Suppressor macrophage treated with lipopolysaccharide for 4 hours (primary cell): ENCODE measurements at places on chromosomes 4 and X.
A peak's percentile ranks its signal among the peaks of the same experiment; 100 is the strongest.

- DNase-seq: peak; percentile 7
Measured at GRCh38 chr4:52751487-52751911, 274 bp upstream of the ERVMER34-1 start.

- DNase-seq: peak; percentile 11
Measured at GRCh38 chr4:86831262-86832130, 17.7 kb downstream of the SLC10A6 start.

GRCh38 chr4:40621592-40622512, 7.8 kb downstream of the RBM47 start:
- DNase-seq: peak; percentile 99

DNA sequence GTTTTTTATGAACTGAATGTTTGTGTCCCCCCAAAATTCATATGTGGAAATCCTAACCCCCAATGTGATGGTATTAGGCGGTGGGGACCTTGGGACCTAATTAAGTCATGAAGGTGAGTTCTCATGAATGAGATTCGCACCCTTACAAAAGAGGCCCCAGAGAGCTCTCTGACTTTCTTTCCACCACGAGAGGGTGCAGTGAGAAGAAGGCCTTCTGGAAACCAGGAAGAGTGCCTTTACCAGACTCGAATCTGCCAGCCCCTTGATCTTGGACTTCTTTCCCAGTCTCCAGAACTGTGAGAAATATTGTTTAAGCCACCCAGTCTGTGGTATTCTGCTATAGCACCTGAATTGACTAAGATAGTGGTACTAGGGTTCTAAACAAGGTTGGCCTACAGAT, 40.8 kb downstream of the STK26 start:
- DNase-seq: no peak

- DNase-seq: no peak
Measured at GRCh38 chrX:21840193-21840545, 752 bp downstream of the MBTPS2 start.

GRCh38 chr4:124754681-124755080, 42.1 kb upstream of the ANKRD50 start:
- DNase-seq: no peak

DNA sequence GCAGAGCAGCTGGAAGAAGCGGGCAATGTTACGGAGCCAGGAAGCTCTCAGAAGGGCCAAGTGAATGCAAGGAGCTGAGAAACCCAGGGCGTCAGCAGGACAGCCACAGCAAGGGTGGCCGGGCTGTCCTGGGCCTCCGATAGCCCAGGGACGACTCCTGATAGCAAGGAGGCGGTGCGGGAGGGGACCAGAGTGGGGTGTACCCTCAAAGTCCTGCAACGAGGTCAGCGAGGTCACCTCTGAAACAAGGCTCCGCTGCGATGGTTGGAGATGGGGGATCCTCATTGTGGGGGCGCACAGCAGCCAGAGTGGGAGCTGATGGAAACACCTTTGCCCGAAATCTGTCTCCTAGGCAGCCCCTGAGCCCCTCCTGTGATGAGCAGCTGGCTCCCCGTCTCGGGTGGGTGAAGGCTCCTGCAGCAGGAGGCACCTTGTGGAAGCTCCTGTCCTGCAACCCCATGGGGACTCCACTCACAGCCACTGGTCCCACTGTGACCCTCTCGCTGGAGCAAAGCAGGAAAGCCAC, 4.3 kb upstream of the CCNQ start:
- no peak for DNase-seq

DNA sequence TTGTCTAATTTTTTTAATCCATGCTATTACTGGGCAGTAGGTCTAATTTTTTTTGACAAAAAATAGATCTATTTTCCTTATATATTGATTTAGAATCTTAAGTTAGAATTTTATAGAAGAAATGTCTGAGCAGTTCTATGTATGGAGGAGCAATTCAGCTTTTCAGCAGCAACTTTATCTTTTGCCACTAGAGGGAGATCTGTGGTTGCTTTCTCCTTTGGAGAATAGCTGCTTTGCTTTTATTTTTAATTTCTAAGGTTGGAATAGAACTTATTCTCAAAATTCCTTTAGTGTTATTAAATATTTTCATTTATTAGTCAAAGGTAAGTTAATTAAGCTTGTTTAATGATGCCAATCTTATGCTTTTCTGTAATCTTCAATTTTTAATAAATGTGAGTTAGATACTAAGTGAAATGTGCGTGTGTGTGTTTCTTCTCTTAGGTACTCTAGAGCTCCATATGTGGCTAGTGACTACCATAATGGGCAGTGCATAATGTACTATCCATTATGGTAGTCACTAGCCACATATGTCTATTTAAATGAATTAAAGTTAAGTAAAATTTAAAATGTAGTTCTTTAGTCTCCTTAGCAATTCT, 29.3 kb downstream of the FAM199X start:
- peak; percentile 45 for DNase-seq

DNA sequence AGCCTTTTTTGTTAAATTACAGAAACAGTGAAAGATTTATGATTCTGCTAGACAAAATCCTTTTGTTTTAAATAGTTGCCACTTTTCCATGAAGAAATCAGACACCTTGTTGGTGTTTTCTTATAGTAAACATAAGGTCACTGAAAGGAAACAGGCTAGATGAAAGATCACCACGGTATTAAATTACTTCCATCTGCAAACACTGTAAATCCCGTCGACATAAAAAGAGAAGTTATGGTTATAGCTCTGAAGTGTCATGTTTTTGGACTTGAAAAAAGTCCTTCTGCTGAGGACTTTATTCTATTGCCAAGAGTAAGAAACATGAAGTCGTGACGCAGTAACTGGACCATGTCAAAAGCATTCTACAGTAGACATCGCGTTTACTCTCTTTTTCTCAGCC, 567.6 kb upstream of the SLIT2 start:
- no peak for DNase-seq

GRCh38 chr4:113674733-113675132, 86.8 kb downstream of the CAMK2D start:
- DNase-seq: no peak

- no peak for DNase-seq
Measured at GRCh38 chr4:114399105-114399504, 199.5 kb upstream of the UGT8 start.

DNA sequence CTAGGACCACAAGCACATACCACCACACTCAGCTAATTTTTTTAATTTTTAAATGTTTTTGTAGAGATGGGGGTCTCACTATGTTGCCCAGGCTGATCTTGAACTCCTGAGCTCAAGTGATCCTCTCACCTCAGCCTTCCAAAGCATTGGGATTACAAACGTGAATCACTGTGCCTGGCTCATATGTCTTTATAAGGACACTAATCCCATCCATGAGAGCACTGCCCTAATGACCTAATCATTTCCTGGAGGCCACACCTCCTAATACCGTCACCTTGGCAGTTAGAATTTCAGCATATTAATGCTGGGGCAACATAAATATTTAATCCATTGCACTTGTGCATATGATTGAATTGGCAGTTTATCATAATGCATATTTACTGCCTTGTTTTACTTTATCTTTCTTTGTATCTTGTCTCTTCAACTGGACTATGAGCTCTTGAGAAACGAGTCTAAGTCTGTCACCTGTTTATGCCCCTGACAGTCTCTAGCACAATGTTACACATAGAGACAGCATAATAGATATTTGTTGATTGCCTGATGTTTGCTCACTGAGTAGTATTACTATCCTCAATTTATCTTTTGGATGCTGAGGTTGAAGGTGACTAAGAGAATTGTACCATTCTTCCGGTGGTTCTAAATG, 172.0 kb downstream of the AASDH start:
- no peak for DNase-seq

GRCh38 chr4:151276787-151277562, at the start of gene PRSS48:
PRSS48 (plus strand) TSS chr4:151277161; CDS start chr4:151277173, 12 bp downstream.
- peak; percentile 49 for DNase-seq

- peak; percentile 10 for DNase-seq
Measured at GRCh38 chr4:81120055-81120454, 89.5 kb downstream of the BMP3 start.

GRCh38 chr4:87498446-87498900, 30.7 kb downstream of the SPARCL1 start:
- no peak for DNase-seq

- DNase-seq: no peak
Measured at GRCh38 chr4:83353516-83353915, 18.9 kb upstream of the HPSE start.

DNA sequence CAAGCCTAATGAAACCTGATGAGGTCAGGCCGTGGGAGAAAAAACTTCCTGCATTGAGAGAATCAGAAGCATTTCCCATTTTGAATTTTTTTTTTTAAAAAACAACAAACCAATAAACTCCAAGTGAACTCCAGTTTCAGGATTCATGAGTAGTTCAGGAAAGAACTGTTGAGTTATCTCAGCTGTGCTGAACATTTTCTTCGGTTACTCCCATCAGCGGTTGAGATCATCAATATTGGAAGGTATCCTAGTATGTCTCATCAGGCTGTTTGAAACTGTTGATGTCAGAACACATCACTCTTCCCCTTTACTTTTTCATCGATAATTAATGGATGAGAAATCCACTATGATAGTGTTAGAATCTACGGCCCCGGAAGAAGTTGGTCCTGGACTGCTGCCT, 82.4 kb upstream of the ADGRG2 start:
- DNase-seq: no peak

- no peak for DNase-seq
Measured at GRCh38 chr4:5746829-5747737, 36.1 kb downstream of the EVC start.

GRCh38 chrX:128781506-128781905, 729.3 kb upstream of the ACTRT1 start:
- no peak for DNase-seq

DNA sequence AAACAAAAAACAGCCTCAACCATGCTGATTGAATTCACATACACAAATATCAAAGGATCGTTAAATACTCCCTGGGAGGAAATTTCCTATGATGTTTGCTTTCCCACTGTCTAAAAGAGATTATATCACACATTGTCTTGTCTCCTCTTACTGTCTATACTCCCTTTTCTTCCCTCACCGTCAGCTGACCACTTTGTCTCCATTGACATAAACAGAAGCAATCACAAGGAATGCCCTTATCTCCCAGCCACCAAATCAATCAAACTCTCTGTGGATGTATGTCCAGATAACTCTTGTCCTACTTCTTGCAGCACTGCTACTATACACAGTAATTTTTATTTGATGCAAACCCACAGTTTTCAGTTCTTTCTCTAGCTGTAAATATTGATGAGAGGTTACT, 12.2 kb upstream of the NUDT9 start:
- no peak for DNase-seq

DNA sequence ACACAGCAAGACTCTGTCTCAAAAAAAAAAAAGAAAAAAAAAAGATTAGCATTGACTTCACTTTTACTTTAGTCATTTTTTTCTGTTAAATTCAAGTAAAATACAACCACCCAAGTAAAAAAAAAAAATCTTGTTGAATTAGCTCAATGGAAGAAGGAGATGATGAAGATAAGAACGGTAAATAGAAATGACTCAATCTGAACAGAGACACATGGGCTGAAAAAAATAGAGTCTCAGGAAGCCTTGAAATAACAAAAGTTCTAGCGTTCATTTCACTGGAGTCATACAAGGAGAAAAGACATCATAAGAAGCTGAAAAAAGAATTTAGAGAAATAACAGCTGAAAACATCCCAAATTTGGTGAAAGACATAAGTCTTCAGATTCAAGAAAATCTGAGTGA, 75.5 kb downstream of the CASP3 start:
- no peak for DNase-seq

- no peak for DNase-seq
Measured at GRCh38 chrX:156001001-156001666, 3.6 kb downstream of the IL9R start.

- DNase-seq: no peak
Measured at GRCh38 chr4:142663828-142664227, 182.3 kb downstream of the INPP4B start.

GRCh38 chr4:8742546-8742945, 129.1 kb downstream of the HMX1 start:
- DNase-seq: no peak

GRCh38 chrX:48076343-48076742, 4.9 kb upstream of the ZNF630 start:
- DNase-seq: no peak

GRCh38 chrX:9670136-9670814, 95.4 kb downstream of the GPR143 start:
- DNase-seq: no peak

GRCh38 chrX:118973389-118974087, 880 bp upstream of the LONRF3 start:
- peak; percentile 20 for DNase-seq

DNA sequence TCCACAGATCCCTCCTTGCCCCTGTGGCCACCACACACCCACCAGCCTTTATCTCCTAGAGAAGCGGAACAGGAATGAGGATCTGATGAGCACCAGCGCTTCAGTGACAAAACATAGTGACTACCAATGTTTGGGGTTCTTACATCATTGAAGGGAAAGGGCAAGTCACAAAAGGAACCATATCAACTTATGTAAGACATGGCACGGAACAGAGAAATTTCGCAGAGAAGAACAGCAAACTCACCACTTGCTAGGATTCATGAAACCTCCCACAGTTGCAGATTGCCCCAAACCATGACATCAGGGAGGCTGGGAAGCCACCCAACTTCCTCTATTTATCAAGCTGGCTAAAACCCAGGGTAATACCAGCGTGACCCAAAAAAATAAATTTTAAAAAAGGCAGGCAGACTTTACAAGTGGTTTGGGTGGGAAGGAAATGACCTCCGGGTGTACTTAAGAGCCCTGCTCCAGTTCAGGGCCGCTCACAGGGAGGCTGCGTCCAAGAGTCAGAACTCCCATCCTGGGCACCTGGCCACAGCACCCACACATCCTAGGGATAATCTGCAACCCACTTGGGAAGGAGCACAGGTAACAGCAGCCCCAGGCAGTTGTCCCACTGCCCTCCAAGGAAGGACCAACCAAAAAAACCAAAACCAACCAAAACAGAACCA, 36.0 kb downstream of the ADGRG2 start:
- DNase-seq: peak; percentile 82

GRCh38 chr4:21192367-21192766, 492.1 kb downstream of the PACRGL start:
- DNase-seq: no peak

DNA sequence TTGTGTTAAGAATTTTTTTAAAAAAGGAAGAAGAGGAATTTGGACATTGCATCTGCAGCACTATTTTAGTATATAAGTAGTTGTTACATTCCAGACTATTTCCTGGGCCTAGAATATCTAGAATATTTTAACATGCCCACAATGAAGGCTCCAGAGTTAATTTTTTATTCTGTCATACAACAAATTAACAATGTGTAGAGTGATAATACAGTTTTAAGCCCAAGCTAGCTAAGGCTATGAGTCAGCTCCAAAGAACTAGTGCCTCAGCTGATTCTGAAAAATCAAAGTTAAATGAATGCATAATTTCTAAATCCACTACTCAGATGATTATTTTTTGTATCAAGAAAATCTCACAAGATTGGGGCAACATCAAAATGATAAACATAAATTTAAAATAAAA, 231.4 kb downstream of the PRDM5 start:
- no peak for DNase-seq

- no peak for DNase-seq
Measured at GRCh38 chr4:184102488-184102887, 115.2 kb downstream of the ENPP6 start.

GRCh38 chr4:166688835-166689234, 545.5 kb downstream of the SPOCK3 start:
- no peak for DNase-seq

- DNase-seq: no peak
Measured at GRCh38 chrX:138669693-138670092, 41.8 kb downstream of the FGF13 start.
